ENCODE measurements at places on chromosomes 1 and 21.

DNA sequence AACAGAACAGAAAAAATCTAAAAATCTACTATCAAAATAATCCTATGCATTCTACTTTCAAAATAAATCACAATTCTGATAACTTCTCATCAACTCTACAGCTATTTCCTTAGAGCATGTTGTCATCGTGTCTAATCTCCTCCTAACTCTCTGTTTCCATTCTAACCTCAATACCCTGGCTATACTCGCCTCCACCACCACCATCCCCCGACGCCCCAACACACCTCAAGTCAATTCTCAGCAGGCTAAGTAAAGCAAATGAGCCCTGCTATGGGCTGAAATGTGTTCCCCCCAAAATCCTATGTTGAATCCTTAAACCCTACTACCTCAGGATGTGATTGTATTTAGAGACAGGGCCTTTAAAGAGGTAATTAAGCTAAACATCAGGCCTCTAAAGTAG, 34.6 kb downstream of the NRDC start:
- no peak for DNase-seq

DNA sequence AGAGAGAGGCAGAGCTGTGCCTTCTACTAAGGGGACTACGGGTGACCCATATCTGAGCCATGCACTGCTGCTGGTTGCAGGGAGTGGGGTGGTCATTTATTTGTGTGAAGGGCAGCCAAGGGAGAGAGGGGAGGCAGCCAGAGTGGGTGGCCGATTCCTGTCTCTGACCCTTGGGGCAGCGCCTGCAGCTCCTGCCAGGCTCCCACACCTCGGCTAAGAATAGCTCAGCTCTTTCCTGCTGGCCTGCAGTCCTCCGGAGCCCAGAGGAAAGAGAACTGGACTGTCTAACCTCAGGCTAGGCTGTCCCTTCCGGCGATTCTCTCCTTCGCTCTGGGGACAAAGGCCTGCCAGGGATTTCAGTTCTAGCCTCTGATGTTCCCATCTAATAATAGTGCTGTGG, 11.6 kb upstream of the CD34 start:
- no peak for DNase-seq

DNA sequence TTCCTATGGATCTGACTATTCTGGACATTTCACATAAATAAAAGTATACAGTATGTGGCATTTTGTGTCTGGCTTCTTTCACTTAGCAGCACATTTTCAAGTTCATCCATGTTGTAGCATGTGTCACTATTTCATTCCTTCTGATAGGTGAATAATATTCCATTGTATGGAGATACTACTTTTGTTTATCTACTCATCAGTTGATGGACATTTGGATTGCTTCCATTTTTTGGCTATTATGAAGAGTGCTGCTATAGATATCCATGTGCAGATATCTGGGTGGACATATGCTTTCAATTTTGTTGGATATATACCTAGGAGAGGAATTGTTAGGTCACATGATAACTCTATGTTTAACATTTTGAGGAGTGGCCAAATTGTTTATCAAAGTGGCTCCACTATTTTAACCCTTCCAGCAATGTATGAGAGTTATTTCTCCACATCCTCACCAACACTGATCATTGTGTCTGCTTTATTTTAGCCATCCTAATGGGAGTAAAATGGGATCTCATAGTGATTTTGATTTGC, 21.9 kb upstream of the MEF2D start:
- DNase-seq: no peak

DNA sequence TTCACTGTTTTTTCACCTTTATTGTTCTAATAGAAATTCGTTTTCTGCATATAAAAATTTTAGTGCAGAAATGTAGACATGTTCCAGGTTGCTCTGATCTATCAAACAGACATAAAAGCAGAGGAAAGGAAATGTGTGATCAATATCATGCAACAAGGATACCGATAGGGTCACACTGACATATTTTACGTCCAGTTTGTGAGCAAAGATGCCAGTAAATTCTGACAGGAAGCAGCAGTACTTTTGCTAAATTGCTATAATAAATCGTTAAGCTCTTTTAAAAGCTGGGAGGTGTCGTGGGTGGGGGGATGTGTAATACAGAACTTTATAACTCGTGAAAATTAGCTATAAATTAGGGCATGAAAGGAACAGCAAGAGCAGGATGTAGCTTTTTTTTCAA, 955.2 kb downstream of the BRINP3 start:
- DNase-seq: no peak

GRCh38 chr1:159068886-159069285, 7.7 kb downstream of the AIM2 start:
- DNase-seq: no peak

- DNase-seq: no peak
Measured at GRCh38 chr1:1624443-1625403, 7.2 kb upstream of the MMP23B start.

DNA sequence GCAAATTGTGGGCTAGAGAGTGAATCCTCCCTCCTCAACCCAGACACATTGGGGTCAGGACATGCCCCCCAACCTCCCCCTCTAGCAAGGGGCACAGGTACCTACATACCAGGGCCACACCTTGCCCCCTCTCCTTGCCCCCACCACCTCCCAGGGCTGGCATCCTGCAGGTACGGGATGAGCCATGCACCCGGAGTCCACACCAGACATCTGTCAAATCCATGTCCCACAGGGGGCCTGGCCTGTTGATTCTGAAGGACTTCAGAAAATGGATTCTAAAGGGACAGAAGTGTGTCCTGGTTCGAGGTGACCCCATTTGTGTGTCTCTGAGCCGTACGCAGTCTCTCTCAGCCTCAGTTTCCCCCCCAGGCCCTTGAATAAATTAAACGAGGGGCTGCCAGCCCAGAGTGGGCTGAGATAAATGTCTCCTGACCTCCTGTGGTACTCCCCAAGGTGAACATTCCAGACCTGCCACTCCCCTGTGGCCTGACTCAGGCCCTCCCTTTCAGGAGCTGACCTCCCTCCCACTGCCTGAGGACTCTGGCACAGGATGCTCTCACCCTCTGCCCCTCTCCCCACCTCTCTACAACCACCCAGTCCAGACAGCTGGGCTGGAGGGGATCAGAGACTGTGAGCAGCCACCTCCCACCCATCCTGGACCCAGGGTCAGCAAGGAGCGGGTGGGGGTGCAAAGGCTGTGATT, 94.5 kb downstream of the EPHB2 start:
- no peak for DNase-seq

DNA sequence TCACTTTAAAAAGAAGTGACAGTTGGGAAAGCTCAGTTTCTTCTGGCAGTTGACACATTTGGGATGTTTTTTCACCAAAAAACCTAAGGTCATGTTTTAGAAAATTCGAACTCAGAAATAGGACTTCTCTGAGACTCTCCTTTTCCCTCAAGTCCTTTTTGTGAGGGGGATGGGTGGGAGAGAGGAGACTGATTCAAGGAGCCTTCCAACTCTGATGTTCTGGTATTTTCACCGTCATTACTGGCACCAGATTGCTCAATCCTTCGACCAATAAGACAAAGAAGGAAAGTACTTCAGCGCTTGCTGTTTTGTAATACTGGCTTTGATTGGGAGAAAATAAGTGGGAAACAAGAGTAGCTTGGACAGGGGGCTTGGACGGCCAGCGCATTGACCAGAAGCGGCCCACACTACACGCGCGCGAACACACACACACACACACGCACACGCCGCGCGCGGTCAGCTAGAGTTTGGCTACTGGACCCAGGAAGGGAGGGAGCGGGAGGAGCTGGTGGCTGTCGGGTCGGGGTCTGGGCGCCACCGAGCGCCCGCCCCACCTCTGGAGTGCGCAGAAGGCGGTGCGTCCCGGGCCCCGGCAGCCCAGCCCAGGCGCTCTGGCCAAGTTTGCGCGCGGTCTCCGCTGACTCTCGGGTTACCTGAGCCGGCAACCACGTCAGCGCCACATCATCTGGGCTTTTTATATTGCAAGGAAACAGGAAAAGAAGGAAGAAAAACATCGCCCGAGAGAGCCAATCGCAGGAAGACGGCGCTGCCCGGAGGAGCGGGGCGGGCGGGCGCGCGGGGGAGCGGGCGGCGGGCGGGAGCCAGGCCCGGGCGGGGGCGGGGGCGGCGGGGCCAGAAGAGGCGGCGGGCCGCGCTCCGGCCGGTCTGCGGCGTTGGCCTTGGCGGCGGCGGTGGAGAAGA, at the start of gene KCNK1:
KCNK1 (plus strand) TSS at position 855 of the 921 bp plus-strand sequence; CDS start at position 921, 66 bp downstream.
- peak; percentile 81 for DNase-seq

- DNase-seq: no peak
Measured at GRCh38 chr1:58971629-58972140, 187.8 kb upstream of the JUN start.

DNA sequence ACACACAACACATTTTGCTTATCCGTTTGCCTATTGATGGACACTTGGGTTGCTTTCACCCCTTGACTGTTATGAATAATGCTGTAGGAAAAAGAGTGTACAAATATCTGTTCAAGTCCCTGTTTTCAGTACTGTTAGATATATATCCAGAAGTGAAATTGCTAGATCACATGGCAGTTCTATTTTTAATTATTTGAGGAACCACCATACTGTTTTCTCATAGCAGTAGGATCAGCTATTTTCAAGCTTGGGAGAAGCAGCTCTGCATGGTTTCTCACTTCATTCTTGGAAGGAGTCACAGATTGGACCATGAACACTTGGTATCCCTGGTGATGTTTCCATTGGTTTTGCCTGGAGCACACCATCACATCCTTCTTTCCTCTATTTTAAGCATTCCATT, 114.4 kb upstream of the ZP4 start:
- no peak for DNase-seq

- DNase-seq: no peak
Measured at GRCh38 chr21:23162198-23162946, 2164.2 kb downstream of the NCAM2 start.

- DNase-seq: no peak
Measured at GRCh38 chr1:100361511-100362089, 9.3 kb downstream of the CDC14A start.

DNA sequence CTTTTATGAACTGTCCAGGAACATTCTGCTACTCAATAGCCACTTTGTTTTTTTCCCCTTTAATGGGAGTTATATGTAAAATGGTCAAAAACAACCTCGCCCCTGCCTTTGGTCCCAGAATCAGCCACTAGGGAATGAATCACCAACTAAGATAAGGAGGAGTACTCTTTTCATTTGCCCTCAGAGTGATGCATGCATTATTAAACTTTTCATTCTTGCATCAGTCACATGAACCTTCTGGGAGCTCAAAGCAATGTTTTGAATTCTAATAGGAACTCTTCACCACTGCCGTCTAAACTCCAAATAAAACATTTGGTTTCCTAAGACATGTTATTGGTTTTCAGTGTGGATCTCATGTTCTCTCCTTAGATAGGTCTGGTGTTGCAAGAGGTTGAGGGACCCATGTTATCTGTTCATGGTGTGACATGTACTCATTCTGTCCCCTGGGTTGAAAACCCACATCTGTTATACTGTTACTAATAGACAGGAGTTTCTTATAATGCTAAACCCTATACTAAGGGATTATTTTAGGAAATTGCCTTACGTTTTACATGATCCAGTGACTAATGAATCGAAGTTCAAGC, 17.8 kb upstream of the HSD17B7 start:
- DNase-seq: no peak

GRCh38 chr1:27598295-27598687, 5.7 kb downstream of the AHDC1 start:
- DNase-seq: no peak

DNA sequence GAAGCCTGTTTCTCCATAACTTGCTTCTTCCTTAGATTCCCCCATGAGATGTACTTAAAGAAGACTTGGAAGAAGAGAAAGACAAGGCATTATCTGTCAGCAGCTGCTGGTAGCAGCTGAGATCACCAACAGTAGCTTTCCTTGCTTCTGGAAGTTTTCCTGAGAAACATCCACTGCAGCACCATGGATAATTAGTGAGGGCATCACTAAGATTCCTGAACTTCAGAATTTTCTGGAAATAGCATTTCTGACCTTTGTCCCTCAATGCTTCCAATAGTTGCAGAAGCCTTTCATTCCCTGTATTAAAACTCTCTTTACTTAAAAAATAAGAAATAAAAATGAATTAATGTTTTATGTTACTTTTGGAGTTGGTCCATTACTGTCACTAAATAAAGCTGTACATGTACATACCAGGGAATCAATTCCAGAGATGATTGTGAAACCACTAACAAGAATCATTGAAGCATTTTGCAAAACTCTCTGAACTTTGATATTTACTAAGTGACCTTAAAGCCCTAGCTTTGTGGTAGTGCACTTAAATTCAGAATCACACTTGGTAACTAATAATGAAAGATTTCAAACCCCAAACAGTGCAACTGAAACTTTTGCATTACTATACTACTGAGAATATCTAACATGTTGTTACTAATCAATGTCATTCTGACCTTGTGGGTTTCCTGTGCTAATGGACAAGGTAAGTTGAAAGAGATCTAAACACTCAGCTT, at the start of gene CFHR4:
CFHR4 (plus strand) TSS at position 538 of the 725 bp plus-strand sequence; CDS start at position 637, 99 bp downstream.
- DNase-seq: no peak

DNA sequence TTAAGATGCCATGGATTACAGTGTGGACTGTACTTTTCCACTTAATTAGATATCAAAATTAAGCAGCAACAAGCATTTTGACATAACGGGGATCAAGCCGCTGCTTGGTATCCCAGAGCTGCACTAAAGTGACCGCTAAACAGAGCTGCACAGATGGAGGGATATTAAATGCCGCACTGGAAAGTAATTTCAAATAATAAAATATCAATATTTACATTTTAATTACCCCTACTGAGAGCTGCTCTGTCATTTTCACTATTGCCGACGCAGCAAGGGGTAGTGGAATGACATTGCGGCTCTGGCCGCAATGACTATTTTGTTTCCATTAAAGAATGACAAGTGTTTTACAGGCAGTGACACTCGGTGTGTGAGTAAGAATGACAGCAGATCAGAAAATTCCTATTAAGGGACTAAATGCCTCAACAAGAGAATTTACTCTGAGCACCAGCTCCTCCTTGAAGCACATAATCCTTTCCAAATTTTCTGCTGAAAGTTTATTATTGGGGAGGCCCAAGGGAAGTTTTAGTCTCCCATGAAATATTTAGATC, 109.1 kb upstream of the USH2A start:
- no peak for DNase-seq

GRCh38 chr1:117735045-117735992, 129.5 kb downstream of the TENT5C start:
- peak; percentile 3 for DNase-seq
